ENCODE measurements at places on chromosomes 2 and 18.
A peak's percentile ranks its signal among the peaks of the same experiment; 100 is the strongest.

DNA sequence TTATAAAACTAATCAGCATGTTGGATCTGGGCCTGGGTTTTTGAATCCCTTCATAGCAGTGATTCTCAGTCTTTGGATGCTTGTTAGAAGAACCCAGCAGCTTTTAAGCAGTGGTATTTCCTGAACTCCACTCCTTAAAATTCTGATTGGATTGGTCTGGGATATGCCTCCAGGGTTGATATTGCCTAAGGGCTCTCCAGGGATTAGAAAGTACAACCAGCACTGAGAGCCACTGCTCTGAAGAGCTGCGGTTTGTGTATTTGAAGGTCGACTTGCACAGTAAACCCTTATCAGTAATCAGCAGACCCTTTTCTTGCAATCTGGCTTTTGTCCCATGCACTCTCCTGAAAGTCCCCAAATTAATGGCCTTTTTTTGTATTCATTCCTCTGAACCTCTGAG, 17.0 kb upstream of the RBMS1 start:
- DNase-seq: no peak

GRCh38 chr18:5961828-5962150, 66.5 kb upstream of the TMEM200C start:
- DNase-seq: no peak

DNA sequence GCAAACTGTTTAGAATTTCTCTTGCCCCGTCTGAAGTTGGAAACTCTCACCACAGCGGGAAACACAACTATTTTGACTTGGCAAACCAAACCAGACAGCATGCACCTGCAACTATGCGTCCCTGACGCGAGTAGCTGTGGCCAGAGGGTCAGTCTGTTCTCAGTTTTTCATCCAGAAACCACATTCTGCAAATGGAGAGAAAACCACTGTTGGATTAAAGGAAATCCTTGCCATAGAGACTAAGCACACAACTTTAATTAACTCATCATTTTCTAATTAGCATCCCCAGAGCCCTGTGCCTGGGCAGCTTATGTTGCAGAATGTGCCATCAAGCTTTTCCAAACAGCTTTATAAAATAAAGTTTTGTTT, 415.7 kb upstream of the TCF4 start:
- no peak for DNase-seq

GRCh38 chr2:191968120-191968519, 121.2 kb upstream of the CAVIN2 start:
- DNase-seq: no peak

GRCh38 chr2:193219413-193219812, 1024.7 kb upstream of the TMEFF2 start:
- DNase-seq: no peak

- no peak for DNase-seq
Measured at GRCh38 chr18:22175346-22175745, 6.0 kb downstream of the GATA6 start.

- DNase-seq: peak; percentile 16
Measured at GRCh38 chr2:60839126-60839813, 42.1 kb upstream of the REL start.

DNA sequence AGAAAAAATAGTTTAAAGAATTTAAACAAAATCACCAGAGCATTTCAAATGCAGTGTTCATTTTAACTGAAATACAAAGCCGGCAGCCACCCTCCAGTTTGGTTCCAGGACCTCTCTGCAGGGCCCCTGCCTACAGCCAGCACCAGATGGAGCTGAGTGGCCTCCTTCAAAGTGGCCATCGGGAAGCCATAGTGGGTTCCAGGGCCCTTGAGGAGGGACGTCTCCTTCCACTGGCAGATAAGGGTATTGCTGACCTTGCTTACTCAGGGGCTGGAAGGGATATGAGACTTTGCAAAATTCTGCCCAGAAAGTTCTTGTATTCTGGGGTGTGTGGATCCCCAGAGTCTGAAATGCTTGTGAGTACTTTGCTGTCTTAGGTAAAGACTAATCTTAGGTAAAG, 205.2 kb upstream of the APCDD1 start:
- DNase-seq: peak; percentile 36

DNA sequence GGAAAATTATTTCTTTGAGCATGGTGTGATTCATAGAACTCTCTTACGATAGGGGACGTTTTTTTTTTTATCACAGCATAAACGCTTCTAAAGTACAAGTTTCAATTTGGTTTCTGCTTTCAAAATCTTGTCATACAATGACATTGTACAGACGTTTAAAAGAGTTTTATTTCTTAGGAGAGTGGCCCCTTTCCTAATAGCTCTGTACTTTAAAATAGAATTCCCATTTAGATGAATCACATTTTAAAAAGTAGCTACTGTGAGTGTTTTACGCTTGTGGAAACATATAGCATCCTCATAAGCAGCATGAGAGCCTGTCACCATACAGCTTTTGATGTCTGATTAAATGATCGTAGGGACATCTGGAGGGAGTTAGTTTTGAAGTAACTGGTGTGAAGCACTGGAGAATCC, 510.9 kb downstream of the PARD3B start:
- DNase-seq: no peak

- no peak for DNase-seq
Measured at GRCh38 chr2:175631245-175631623, 370.8 kb downstream of the LNPK start.

DNA sequence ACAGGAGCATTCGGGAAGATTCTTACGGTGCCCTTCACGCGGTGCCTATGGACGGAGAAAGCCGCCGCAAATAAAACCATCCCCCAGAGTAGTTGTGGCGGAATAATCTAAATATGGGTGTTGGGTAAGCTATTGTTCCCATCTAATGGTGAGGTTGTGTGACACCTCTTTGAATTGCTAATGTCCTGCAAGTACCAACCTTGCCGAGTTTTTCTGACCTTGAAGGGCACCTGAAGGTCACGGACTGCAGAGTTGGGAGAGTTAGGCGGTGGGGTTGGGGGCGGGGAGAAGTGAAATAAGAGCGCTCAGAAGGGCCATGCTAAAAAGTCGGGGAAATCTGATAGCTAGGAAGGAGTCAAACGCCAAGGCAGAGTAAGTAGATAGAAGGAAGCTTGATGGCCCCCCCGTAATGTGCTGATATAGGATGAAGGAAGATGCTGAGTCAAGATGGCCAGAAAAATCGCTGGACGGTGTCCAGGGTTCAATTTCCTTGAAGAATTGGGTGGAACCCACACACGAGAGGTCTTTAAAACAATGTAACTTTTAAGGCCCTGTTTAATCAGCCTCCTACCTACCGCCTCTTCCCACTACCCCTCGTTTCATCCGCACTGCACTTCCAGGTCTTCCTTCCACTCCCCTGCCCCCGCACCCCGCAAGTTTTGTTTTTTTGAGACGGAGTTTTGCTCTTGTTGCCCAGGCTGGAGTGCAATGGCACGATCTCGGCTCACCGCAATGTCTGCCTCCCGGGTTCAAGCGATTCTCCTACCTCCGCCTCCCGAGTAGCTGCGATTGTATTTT, 600 bp downstream of the KATNAL2 start:
- DNase-seq: peak; percentile 81

- DNase-seq: no peak
Measured at GRCh38 chr2:127733816-127734537, 32.7 kb downstream of the SFT2D3 start.

- no peak for DNase-seq
Measured at GRCh38 chr2:58569475-58570185, 328.5 kb upstream of the FANCL start.

- no peak for DNase-seq
Measured at GRCh38 chr2:37635504-37636380, 35.7 kb downstream of the CDC42EP3 start.

DNA sequence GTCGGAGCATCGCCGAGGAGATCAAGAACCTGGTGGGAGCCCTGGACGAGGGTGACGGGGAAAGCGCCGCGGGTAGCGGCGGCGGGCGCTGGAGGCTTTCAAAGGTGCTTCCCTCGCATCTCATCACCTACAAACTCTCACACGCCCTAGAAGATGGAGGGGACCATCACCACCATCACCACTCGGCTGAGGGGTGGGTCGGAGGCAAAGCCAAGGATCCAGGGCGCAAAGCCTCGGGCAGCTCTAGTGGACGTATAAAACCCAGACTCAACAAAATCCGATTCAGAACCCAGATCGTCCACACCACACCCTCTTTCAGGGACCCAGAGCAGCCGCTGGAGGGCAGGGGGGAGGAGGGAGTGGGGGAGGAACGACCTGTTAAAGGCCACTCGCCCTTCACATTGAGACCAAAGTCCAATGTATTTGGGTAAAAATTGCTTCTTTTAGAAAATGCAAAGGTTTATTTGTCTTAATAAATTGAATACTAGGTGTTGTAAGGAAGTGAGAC, 1.5 kb downstream of the SOWAHC start:
- peak; percentile 32 for DNase-seq

GRCh38 chr2:121196132-121196848, 88.7 kb downstream of the TFCP2L1 start:
- peak; percentile 23 for DNase-seq

DNA sequence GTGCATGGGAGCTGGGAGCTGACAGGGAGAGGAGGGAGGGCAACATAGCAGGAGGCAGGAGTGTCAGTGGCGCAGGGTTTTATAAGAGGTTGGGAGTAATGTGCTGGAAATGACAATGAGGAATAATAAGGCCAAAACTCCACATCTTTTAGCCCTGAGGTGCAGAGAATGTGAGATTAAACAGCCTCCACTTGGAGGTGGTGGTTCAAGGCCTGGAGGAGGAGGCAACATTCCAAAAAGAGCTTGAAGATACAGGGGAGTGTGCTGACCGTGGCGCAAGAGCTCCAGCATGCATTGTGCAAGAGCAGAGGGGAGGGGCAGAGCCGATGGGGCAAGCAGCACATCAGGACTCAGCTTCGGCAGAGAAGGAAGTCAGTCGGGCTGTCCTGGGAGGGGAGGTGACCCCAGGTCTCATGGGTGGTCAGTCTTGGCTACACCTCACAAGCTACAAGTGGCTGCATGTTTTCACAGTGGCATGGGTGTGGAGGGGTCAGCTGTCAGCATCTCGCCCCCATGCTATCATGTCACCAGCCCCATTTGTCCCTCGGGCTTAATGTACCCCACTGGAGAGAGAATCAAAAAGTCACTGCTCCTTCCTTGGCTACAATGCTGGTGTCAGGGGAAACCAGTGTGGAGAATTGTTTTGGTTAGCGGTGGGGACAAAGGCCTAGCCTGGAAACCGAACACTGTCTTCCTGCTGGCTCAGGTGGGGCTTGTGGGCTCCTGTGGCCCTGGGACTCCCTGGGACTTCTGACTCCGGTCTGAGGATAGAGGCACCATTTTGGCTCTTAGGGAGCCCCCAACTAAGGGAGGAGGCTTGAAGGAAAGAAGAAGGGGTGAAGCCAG, 208.0 kb downstream of the ZFP36L2 start:
- no peak for DNase-seq
